ENCODE measurements at places on chromosomes 16 and 17.

DNA sequence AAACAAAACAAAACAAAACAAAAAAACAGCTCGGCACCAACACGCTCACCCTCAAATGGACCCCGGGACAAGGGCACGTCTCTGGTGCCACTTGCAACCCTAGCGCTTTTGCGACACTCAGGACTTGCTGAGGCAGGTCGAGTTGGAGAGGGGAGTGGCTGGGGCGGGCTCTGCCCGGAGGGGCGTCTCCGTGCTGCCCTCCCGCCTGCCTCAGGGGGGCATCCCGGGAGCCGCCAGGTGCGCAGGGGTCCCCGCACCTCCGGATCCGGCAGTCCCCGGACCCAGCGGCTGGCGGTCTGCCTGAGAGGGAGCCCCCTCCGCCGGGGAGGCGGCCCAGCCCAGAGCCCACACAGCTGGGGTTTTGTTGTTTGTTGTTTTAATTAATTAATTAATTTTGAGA, at the start of gene SLC52A1:
Gene SLC52A1 (minus strand): TSS at position 112 of the 400 bp plus-strand sequence. CDS start 820 bp downstream, outside the sequence.
- DNase-seq: no peak

DNA sequence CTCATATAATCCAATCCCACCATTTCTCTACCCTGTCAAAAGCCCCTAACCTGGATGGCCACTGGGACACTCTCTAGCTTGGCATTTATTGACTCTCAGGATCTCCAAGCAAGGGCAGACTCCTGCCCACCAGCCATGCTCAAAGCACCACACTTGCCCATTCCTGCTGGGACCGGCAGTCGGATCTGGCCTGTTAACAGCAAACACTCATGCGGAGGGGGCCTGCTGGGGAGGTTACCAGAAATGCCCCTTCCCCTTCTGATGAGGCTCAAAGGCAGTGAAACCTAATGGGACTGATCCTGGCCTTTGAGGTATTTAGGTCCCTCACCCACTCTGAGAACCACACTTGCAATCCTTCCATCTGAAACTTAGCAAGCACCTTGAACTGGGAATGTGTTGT, 6.5 kb upstream of the CCL1 start:
- no peak for DNase-seq

GRCh38 chr17:48597778-48598631, 4.4 kb upstream of the HOXB5 start:
- no peak for DNase-seq

GRCh38 chr17:42920922-42921321, 20.3 kb downstream of the G6PC1 start:
- no peak for DNase-seq

- no peak for DNase-seq
Measured at GRCh38 chr17:2176499-2177169, 121.7 kb downstream of the HIC1 start.

- no peak for DNase-seq
Measured at GRCh38 chr16:12215277-12216105, 239.0 kb downstream of the SNX29 start.

- DNase-seq: no peak
Measured at GRCh38 chr17:78314683-78315354, 45.1 kb downstream of the SOCS3 start.

- DNase-seq: no peak
Measured at GRCh38 chr16:84810518-84811273, 9.1 kb upstream of the CRISPLD2 start.
